ENCODE measurements at places on chromosomes 4 and X. TPM values are rescaled to one million over a fixed set of nuclear protein-coding genes. Genes with fewer than 3 reads are reported as not detected.
A peak's percentile ranks its signal among the peaks of the same experiment; 100 is the strongest.

GRCh38 chrX:12901486-12901885 is 4.9 kb upstream of the TLR8 start:
- H3K27ac ChIP-seq, result no peak overlapping the region
- peaks cover 5% of the 10 kb centered on the region for H3K4me1 ChIP-seq
- H3K36me3 ChIP-seq, result no peaks in the 10 kb centered on the region
- H3K27me3 ChIP-seq, result no peaks in the 10 kb centered on the region

- no peaks in the 10 kb centered on the region for H3K27me3 ChIP-seq
- H3K4me1 ChIP-seq, result no peaks in the 10 kb centered on the region
- H3K27ac ChIP-seq, result no peak overlapping the region
- H3K4me3 ChIP-seq, result no peak overlapping the region
- DNase-seq, result no peak
- H3K36me3 ChIP-seq, result no peaks in the 10 kb centered on the region
Observed at GRCh38 chr4:152988721-152989553, 52.8 kb downstream of the FHDC1 start.

GRCh38 chr4:121344098-121344497 is 36.7 kb downstream of the QRFPR start:
- no peaks in the 10 kb centered on the region for H3K27me3 ChIP-seq
- H3K4me3 ChIP-seq, result no peak overlapping the region
- H3K27ac ChIP-seq, result no peak overlapping the region

DNA sequence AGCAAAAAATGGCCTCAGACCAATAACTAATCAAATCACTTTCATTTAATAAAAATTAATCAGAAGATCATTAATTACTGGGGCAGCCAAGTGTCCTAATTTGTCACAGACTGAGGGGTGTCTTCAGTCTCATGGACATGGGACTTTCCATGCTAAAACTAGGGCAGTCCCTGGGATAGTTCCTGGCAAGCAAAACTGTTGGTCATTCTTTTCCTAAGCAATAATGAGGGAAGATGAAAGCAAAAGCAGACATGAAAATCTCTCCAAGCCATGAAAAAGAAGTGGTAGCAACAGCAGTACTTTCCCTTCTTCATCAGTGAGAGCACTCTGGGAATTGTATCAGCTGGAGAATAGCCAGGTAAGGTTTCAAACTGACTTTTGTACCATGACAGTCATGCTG is 3.7 kb upstream of the ANTXR2 start:
- no peaks in the 10 kb centered on the region for H3K36me3 ChIP-seq

- H3K4me1 ChIP-seq, result peaks cover 6% of the 10 kb centered on the region
- peak; percentile 49 for DNase-seq
- no peaks in the 10 kb centered on the region for H3K27me3 ChIP-seq
- peak overlapping the region; percentile 44 for H3K4me3 ChIP-seq
- no peaks in the 10 kb centered on the region for H3K36me3 ChIP-seq
Observed at GRCh38 chr4:13656569-13657405, 29.3 kb upstream of the BOD1L1 start.

DNA sequence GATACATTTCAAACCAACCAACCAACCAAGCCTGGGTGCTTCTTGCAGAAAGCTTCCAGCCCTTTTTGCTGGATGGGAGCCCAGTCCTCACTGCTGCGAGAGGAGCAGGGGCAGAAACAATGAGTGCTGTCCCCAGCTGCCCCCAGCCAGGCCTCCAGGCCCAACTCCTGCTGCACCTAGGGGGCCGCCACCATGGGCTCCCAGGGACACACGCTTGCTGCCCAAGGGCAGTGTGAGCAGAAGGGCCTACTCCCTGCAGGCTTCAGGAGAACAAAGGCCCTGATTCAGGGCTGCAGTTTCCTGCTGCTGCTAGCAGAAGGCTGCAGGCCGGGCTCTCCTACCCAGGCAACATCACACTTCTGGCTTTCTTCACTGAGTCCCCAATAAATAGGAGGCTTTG is 37.7 kb upstream of the ENPP6 start:
- no peak overlapping the region for H3K4me3 ChIP-seq
- no peaks in the 10 kb centered on the region for H3K36me3 ChIP-seq
- H3K4me1 ChIP-seq, result peaks cover 6% of the 10 kb centered on the region
- DNase-seq, result no peak

DNA sequence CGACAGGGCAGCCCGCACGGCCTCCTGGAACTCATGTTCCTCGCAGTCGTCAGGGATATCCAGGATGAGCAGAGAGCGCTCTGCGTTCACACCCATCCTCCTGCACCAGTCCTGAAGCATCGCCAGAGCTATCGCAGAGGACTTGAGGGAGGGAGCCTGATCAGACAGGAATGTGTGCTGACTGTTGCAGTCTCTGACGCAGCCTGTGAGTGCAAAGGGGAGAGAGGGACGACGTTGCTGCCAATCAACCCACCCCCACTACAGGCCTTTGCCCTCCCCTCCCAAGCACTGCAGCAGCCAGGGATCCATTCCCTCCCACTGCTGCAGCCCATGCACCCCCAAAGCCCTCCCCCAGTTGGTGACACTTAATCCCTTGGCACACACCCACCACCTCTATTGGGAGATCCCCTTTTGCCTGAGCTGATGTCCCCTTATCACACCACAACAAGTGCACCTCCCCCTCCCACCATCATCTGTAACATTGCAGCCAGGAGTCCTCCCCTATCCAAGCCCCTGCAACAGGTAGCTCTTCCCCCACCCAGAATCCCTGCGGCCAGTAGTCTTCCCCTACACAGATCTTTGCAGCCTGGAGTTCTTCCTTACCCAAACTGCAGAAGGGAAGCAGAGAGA is 897 bp downstream of the PNMA6F start:
- H3K27ac ChIP-seq, result no peak overlapping the region
- no peaks in the 10 kb centered on the region for H3K4me1 ChIP-seq
- no peaks in the 10 kb centered on the region for H3K36me3 ChIP-seq
- H3K4me3 ChIP-seq, result no peak overlapping the region
- DNase-seq, result no peak

- DNase-seq, result no peak
- H3K36me3 ChIP-seq, result no peaks in the 10 kb centered on the region
- no peaks in the 10 kb centered on the region for H3K4me1 ChIP-seq
- H3K4me3 ChIP-seq, result no peak overlapping the region
- no peak overlapping the region for H3K27ac ChIP-seq
- no peaks in the 10 kb centered on the region for H3K27me3 ChIP-seq
Observed at GRCh38 chr4:7924163-7924562, 15.5 kb downstream of the AFAP1 start.

DNA sequence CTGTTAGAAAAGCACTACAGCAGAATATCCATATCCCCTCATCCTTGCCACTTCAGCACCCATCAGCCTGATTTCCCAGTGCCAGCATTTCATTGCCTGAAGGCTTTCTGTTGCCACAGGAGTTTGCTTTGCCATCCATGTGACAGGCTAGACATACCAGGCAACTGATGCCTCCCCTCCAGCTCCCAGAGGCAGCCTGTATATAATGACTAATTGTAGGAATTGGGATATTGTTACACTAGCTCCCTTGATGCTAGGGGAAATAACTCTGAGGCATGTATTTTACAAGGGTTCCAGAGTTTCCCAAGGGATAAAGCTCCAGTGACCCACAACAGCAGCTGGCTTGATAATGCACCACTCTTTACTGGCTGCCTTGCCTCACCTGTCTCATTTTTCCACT is 608.0 kb upstream of the FTHL17 start:
- no peaks in the 10 kb centered on the region for H3K27me3 ChIP-seq
- DNase-seq, result no peak
- no peaks in the 10 kb centered on the region for H3K36me3 ChIP-seq
- no peak overlapping the region for H3K27ac ChIP-seq
- H3K4me1 ChIP-seq, result no peaks in the 10 kb centered on the region

- H3K36me3 ChIP-seq, result peaks cover 3% of the 10 kb centered on the region
- no peak overlapping the region for H3K4me3 ChIP-seq
Observed at GRCh38 chr4:42632653-42633382, 24.1 kb downstream of the ATP8A1 start.

GRCh38 chr4:147605499-147605898 is 11.7 kb upstream of the TMEM184C start:
- no peaks in the 10 kb centered on the region for H3K4me1 ChIP-seq
- H3K4me3 ChIP-seq, result no peak overlapping the region
- H3K27me3 ChIP-seq, result no peaks in the 10 kb centered on the region

DNA sequence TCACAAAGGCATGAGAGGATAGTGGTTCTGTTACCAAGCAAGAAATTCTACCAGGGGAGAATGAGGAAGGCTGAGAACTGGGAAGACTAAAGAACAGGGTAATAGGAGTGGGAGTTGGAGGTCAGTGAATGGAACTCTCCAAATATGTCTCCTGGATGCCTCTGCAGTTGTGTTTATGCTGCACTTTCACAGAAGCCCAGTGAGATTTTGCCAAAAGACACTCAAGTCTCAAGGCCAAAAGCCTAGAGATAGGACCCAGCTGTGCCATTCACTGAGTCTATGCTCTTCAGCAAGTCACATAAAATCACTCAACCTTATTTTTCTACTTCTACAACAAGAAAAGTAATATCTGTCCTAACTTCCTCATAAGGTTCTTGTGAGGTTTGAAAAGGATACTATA is 285.4 kb downstream of the UNC5C start:
- no peak overlapping the region for H3K4me3 ChIP-seq
- no peak overlapping the region for H3K27ac ChIP-seq
- H3K36me3 ChIP-seq, result no peaks in the 10 kb centered on the region
- DNase-seq, result no peak
- H3K27me3 ChIP-seq, result no peaks in the 10 kb centered on the region

GRCh38 chrX:129632443-129632842 is 22.3 kb downstream of the APLN start:
- no peak overlapping the region for H3K27ac ChIP-seq
- peaks cover 2% of the 10 kb centered on the region for H3K4me1 ChIP-seq
- no peaks in the 10 kb centered on the region for H3K36me3 ChIP-seq
- no peaks in the 10 kb centered on the region for H3K27me3 ChIP-seq
- H3K4me3 ChIP-seq, result no peak overlapping the region
- no peak for DNase-seq

DNA sequence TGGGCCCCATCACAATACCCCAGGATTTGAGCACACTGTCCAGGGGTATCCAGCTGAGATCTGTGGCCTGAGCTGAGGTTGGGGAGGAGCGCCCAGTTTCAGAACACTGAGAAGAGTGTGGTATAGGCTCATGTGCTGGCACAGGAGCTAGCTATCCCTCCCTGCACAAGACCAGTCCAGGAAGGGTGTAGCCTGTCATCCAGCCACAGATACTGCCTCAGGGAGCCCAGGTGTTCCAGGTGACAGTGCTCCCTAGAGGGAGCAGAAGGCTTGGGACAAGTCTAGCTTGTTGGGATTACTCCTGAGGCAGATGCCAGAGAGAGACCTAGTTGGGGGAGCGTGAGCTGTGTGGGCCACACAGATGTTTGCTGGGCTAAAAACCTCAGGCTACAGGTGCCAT is 79.6 kb upstream of the GLRA2 start:
- no peaks in the 10 kb centered on the region for H3K36me3 ChIP-seq
- no peak overlapping the region for H3K4me3 ChIP-seq
- DNase-seq, result no peak
- H3K4me1 ChIP-seq, result no peaks in the 10 kb centered on the region

DNA sequence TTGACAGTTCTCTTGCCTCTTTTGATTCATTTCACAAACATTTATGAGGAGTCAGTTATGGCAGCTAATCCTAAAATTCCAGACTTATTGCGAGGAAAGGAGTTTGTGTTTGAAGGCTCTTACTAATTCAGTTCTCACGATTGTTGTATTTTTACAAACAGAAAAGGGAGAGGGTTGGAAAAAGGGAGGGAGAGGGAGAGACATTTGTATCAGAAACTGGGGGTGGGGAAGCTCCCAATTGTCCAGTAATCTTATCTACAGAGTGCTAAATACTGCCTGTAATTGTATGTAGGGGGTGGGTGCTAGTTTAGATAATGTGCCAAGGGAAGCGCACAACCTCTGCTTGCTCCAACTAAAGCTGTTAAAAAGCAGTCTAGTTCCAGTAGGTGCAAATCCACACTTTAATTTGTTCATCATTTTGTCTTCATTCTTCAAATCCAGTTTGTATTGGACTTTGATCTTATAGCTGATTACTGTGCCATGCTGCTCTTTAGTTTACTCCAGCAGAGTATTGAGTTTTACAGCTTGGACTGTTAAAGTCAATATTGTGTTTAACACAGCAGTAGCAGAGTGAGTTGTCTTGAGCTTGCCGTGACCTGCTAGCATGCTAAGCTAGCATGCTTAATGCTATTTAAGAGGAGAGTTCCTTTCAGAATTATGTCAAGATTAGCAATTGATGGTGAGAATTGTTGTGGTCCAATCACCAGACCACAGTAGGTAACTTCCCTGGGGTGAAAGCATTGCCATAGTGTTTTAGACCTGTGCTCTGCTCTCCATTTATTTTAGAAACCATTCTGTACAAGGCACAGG is 13.9 kb downstream of the FNIP2 start:
- H3K27me3 ChIP-seq, result no peaks in the 10 kb centered on the region
- no peaks in the 10 kb centered on the region for H3K36me3 ChIP-seq
- no peak for DNase-seq
- no peak overlapping the region for H3K4me3 ChIP-seq

DNA sequence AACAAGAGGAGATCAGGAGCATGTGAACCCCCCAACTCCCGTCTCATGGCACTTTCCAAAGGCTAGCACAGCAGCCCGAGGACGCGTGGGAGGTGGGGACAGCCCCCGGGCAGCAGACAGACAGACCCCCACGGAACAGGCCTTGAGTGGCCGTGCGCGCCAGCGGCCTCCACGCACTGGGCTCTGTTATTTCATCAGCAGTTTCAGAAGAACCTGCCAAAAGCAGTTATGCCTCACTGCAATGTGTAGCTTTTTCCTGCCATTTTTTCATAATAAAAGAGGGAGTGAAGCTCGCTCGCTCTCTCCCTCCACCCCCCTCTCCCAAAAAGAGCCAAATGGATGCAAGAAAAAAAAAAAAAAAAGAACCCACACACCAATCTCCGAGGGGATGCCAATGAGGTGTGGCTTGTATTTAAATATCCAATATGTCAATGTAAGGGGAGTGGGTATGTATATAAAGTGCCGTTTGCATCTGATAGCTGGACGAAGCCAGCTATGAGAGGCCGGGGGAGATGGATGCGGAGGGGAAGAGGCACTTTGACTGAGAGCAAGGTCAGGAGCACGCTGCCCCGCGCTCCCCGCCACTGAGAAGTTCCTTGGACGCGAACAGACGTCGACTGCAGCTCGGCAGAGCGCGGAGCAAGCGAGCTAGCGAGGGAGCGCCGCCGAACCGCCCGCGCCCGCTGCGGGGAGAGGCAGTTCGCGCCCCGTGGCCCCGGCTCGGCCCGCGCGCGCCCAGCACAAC is at the start of gene FGF16:
Gene FGF16 (plus strand): TSS at position 482 of the 745 bp plus-strand sequence. CDS start 286 bp downstream, outside the sequence.
- no peak for DNase-seq
- no peaks in the 10 kb centered on the region for H3K36me3 ChIP-seq
- no peak within 1 kb of the TSS for H3K27ac ChIP-seq
- H3K4me1 ChIP-seq, result peaks cover 17% of the 10 kb centered on the region
- peaks cover 10% of the 10 kb centered on the region for H3K27me3 ChIP-seq

GRCh38 chr4:110621839-110622751 is 782 bp downstream of the PITX2 start:
- H3K27ac ChIP-seq, result no peak overlapping the region
- H3K27me3 ChIP-seq, result peaks cover 92% of the 10 kb centered on the region
- no peak for DNase-seq
- H3K36me3 ChIP-seq, result no peaks in the 10 kb centered on the region
- H3K4me1 ChIP-seq, result peaks cover 35% of the 10 kb centered on the region

GRCh38 chr4:82452026-82452425 is 21.6 kb downstream of the ENOPH1 start:
- H3K27ac ChIP-seq, result no peak overlapping the region
- H3K4me1 ChIP-seq, result no peaks in the 10 kb centered on the region
- DNase-seq, result no peak
- no peak overlapping the region for H3K4me3 ChIP-seq
- peaks cover 79% of the 10 kb centered on the region for H3K36me3 ChIP-seq
- H3K27me3 ChIP-seq, result no peaks in the 10 kb centered on the region

The ELOVL6 gene
- 1.6 TPM for total RNA-seq

The SMIM10L2A gene
- 1.3 TPM for total RNA-seq

The SMIM14 gene
- 3.1 TPM for total RNA-seq

The TNIP3 gene
- total RNA-seq, result 0.66 TPM

The CHRDL1 gene
- total RNA-seq, result not detected

The SSX3 gene
- total RNA-seq, result not detected

The MAGEA9B gene
- total RNA-seq, result not detected

The RRH gene
- total RNA-seq, result not detected

The GPC3 gene
- total RNA-seq, result 0.59 TPM

The RNF150 gene
- not detected for total RNA-seq
